Activated CD4-positive, alpha-beta T cell treated with anti-CD3 and anti-CD28 coated beads, Interleukin-2, amount 50 U/mL, for 16 hours (primary cell): ENCODE measurements at places on chromosomes 1 and 21.

- no peak for DNase-seq
Observed at GRCh38 chr1:99266726-99267125, 2.4 kb downstream of the PLPPR4 start.

DNA sequence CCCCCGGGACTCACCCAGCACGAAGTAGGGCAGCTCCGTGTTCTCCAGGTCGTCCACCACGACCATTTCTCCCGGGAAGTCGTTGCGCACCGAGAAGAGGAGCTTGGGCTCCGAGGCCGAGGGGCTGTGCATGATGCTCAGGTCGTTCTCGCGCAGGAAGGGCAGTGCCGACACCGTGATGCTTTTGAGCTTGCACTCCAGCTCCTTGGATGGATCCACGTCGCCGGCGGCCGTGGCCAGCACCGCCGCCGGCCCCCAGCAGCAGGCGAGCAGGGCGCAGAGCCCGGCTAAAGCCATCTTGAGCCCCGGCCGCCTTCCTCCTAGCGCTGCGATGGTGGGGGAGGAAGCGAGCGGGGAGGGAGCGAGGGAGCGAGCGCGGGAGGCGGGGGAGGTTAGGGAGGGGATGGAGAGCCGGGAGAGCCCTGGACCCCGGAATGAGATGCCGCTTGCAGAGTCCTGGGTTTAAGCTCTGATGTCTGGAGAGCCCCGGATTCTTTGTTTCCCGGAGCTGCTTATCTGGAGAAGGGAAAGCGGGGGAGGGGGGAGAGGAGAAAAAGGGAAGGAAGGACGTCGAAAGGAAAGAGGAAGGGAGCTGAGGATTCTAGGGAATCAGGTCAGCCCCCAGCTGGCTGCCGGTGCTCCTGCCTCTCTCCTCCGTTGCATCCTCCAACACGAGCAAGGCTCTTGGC is at the start of gene ASTN1:
TSS of gene ASTN1 (minus strand) at position 333 of the 689 bp plus-strand sequence. CDS start at position 297, 36 bp downstream.
- DNase-seq: no peak

GRCh38 chr1:26034504-26035202 is 11.3 kb downstream of the SLC30A2 start:
- DNase-seq: no peak

GRCh38 chr1:211710566-211711314 is 35.3 kb upstream of the NEK2 start:
- no peak for DNase-seq

DNA sequence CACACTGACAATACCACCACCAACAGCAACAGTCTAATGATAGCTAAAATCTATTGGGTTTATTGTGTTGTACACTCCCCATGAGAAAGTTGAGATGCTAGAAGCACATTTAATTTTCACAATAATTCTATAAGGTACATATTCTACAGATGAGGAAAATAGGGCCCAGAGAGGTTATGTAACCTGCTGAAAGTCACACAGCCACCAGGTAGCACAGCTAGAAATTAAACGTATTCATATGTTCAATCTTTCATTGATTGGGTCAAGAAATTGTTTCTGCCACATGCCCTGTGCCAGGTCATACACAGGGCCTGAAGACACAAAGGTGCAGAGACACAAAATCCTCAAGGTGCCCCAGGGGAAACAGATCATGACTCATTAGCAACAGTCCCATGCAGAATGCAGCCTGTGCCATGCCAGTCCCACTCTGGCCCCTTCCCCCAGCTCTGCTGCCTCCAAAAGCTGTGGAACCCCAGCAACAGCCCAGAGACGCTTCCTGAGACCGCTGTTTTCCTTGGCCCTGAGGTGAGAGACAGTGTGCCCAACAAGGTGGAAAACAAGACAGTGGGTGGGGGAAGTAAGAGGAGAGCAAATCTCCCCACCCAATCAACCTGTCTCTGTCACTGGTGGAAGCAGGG is 32.1 kb downstream of the GJA4 start:
- DNase-seq: no peak

GRCh38 chr1:176364236-176364905 is 98.6 kb upstream of the PAPPA2 start:
- DNase-seq: no peak

- DNase-seq: no peak
Observed at GRCh38 chr1:110686188-110686587, 11.4 kb upstream of the KCNA3 start.

DNA sequence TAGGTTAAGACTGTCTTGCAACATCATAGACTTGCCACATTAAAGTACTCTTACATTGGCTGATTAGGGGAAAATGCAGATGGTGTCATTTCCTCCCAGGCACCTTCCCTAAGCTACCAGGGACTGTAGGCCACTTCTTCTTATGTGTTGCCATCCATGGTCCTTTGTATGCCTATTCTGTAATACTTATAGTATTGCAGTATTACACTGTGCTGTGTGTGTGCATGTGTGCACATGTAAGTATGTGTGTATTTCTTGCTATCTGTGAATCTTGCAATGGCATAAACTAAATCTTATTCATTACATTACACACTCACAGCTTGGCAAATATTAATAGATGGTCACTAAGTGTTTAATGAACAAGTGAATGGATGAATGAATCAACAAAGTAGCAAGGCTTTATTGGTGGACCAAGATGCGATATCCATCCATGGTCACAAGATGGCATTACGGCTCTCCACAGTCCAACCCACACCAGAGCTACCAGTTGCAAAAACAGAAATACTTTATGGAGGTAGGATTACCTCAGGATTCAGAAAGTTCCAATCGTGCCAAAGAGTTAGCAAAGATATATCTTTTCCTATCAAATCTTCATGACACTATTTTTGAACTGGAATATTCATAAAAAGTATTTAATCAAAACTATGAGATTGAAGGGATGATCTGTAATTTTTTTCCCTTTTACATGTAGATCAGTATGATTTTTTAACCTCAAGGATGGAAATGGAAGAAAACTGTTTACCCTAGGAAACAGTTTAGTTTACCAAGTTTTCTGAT is 160.2 kb downstream of the DENND1B start:
- peak; percentile 33 for DNase-seq

DNA sequence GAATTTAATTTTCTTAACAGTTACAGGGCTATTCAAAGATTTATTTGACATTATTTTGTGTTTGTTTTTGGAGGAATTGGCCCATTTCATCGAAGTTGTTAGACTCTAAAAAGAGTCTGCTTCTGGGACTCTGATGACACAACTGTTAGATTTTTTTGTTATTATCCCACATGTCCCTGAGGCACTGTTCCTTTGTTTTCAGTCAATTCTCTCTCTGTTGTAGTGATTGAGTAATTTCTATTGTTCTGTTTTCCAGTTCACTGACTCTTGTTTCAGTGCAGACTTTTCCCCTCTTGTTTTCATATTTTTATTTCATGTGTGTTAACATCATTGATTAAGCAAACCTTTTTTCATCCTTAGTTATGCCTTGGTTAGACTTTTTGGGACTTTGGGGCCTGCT is 325.0 kb downstream of the ZNF326 start:
- no peak for DNase-seq

DNA sequence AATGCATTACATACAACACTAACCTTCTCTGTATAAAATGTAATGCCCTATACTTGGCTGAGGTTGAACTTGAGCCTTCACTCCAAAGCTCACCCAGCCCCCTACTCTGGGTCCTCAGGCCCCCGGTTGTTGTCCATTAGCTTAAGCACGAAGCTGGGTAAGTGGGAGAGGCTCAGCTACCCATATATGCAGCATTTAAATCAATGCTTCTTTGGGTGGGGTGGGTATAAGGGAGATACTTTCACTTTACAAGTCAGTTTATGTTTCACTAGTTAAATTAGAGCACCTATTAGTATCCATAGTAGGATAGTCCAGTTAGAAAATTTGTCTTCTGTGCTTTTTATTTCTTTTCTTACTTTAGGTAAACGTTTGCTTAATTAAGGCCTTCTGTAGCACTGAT is 151.4 kb downstream of the LMX1A start:
- DNase-seq: no peak

DNA sequence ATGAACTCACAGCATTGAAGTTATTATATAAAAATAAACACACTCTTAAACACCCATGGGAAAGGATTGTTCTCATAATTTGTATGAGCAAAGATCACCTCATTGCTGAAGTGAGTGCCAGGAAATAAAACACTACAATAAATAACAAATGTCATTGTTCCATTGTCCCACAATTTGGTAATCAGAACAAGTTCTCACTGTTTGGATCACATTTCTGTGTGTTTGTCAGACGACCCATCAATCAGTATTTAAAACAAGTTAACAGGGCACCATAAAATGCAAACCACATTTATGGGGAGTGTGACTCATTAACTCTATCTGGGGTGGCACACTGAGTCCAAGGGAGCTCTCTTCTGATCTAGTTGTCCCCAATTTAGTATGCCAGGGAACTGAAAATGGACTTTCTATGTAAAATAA is 124.5 kb downstream of the PTPRC start:
- no peak for DNase-seq

- no peak for DNase-seq
Observed at GRCh38 chr1:197844651-197845050, 57.8 kb upstream of the C1orf53 start.

- DNase-seq: no peak
Observed at GRCh38 chr1:110707232-110707631, 32.5 kb upstream of the KCNA3 start.

- DNase-seq: no peak
Observed at GRCh38 chr1:167056529-167057231, 33.5 kb downstream of the GPA33 start.

- DNase-seq: no peak
Observed at GRCh38 chr1:113452921-113453770, 62.8 kb downstream of the MAGI3 start.

- DNase-seq: no peak
Observed at GRCh38 chr1:27402349-27402754, 9.9 kb downstream of the GPR3 start.

- no peak for DNase-seq
Observed at GRCh38 chr1:45134461-45134873, 71.9 kb downstream of the ZSWIM5 start.

- DNase-seq: no peak
Observed at GRCh38 chr1:168431882-168432281, 111.9 kb downstream of the XCL2 start.

DNA sequence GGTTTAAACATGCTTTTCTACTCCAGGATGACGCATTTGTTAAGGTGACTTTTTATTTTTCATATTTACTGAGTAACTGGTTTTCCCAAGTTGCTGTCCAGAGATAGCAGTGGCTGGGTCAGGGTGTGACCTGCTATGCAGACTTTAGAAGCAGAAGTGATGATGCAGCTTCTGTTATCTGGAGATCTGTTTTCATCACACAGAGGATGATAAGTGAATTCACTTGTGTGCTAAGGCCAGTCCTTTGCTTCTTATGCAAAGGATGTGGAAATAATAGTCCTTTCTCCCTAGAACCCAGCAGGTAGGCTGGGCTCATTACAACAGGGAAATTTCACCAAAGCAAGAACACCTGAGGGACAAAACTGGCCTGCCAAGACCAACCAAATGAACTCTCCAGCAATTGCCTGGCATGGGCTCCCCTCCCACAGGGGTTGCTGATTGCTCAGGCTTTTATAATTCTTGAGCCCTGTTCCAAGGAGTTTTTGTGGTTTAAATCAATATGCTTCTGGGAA is 97.8 kb upstream of the LPGAT1 start:
- no peak for DNase-seq
